NCI-H460 (cell line): ENCODE measurements at places on chromosomes 7 and 10. TPM values are rescaled to one million over a fixed set of nuclear protein-coding genes. Genes with fewer than 3 reads are reported as not detected.

Gene SORCS1
- 0.20 TPM in 1 of 2 replicates, not detected in the other for total RNA-seq

Gene TAS2R3
- 0.78 and 0.84 TPM in 2 replicates for total RNA-seq

Gene RBM20
- 2.0 and 2.3 TPM in 2 replicates for total RNA-seq

Gene RPEL1
- 0.17 and 0.29 TPM in 2 replicates for total RNA-seq

Gene PON1
- not detected in 2 replicates for total RNA-seq

Gene OPALIN
- not detected in 2 replicates for total RNA-seq

Gene ACSM6
- not detected in 2 replicates for total RNA-seq

Gene PAPSS2
- total RNA-seq, result 209 and 218 TPM in 2 replicates

Gene MMRN2
- 0.37 and 0.40 TPM in 2 replicates for total RNA-seq

Gene NANOS1
- 1.6 and 1.8 TPM in 2 replicates for total RNA-seq

Gene CALML3
- not detected in 2 replicates for total RNA-seq

Gene LRRD1
- total RNA-seq, result not detected in 2 replicates

Gene PNLIPRP3
- not detected in 2 replicates for total RNA-seq

Gene FAM25G
- not detected in 2 replicates for total RNA-seq

Gene CALN1
- total RNA-seq, result not detected in 2 replicates

Gene ADGRA1
- not detected in 2 replicates for total RNA-seq

Gene GATA3
- 0.12 and 0.23 TPM in 2 replicates for total RNA-seq

Gene SYT15
- total RNA-seq, result 0.10 and 0.17 TPM in 2 replicates

Gene ADAM8
- 2.5 and 3.7 TPM in 2 replicates for total RNA-seq

Gene OR6V1
- not detected in 2 replicates for total RNA-seq
